ENCODE measurements at places on chromosomes 13 and 19.

GRCh38 chr13:50129706-50130122 is 114.5 kb downstream of the KCNRG start:
- DNase-seq: no peak

GRCh38 chr19:38079926-38080380 is 144.1 kb downstream of the DPF1 start:
- no peak for DNase-seq

GRCh38 chr19:49400029-49400428 is 12.0 kb downstream of the KASH5 start:
- DNase-seq: no peak

GRCh38 chr13:51698352-51698751 is 105.6 kb downstream of the DHRS12 start:
- DNase-seq: no peak

DNA sequence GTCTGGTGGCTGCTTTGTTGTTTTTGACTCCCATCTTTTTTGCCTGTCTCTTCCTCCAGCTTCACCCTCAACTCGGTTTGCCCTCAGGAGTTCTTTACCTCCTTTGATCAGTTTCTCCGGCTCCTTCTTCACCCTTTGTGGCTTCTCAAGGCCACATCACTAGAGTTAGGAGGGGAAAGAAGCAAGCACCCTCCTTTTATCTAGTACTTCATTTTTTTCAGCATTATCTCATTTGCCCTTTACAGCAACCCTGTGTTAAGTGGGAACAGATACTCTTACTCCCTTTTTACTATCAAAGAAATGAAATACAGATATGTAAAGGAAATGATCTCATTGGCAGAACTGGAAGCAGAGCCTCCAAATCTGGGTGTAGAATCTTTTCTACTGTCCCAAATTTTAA is 26.9 kb downstream of the RAP2A start:
- no peak for DNase-seq

DNA sequence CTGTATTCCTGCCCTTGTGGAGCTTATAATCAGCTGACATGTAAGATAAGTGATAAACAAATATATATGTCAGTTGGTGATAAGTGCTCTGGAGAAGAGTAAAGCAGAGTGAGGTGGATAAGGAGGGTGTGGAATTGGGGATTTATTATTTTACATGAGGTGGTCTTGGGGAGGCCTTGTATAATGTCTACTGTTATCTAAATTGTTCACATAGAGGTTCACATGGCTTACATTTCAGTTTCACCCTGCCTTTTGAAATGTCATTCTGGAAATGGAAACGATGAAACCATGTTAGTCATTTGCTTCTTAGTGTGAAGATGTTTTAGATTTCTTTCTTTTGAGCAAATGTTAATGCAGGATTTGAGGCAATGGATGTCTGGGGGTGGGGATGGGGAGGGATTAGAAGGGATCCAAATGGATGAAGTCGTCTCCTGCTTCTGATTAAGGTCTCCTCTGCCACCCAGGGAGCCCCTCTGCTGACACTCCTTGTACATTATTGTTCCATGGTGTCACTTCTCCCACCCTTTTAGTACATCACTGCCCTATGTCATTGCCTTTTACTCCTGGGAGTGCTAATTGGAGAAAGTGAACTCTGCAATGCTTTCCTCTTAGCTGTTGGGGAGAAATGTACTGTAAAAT is 14.0 kb downstream of the B3GLCT start:
- DNase-seq: no peak

DNA sequence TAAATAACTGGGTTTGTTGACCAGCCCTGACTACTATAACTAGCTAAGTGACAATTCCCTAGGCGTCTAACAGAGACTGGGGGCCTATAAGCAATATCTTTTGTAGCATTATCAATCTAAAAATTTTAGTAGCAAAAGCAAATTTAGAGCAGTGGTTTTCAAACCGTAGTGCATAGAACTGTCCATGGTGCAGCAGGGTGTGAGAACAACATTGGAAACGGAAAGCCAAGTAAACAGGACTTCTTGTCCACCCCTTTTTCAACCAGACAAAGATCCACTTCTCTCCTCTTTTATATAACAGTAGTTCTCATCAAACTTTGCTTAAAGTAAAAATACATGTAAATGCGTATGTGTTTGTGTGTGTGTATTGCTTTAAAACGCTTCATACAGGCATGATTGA is 1099.1 kb upstream of the ATXN8OS start:
- no peak for DNase-seq

DNA sequence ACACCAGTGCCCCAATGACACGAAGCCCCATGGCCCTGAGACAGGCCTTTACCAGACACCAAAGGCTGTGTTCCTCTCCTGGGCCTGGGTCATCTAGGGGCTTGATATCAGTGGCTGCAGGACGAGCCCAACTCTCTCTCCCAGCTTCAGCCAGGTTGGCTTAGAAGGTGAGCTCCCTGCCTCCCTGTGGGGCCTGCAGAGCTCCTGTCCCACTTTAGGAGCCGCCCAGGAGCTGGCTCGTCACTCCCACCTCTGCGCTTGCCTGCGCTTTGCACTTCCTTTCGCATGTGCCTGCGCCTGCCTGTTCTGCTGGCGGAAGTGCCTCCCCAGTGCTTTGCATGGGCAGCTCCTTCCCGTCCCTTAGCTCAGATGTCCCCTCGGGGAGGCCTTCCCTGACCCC is 4.9 kb downstream of the CALM3 start:
- no peak for DNase-seq

DNA sequence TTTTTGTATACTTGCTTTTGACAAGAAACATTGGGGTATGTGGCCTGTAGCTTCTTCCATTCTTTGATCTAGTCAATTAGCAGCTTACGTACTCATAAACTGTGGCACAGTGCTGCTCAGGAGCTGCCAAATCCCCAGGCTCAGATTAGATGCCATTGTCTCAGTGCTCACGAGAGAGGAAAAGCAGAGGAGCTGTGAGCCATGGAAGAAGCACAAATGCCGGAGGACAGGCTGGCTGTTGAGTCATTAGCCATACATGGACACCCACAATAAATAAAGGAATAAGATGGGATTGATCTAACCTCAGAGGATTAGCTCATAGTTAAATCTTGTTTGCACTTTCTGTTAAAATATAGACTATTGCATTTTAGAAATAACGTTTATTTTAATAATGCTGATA is 121.7 kb downstream of the POSTN start:
- no peak for DNase-seq

- no peak for DNase-seq
These were observed 73.9 kb upstream of the OXGR1 start for GRCh38 chr13:97068151-97068550.

DNA sequence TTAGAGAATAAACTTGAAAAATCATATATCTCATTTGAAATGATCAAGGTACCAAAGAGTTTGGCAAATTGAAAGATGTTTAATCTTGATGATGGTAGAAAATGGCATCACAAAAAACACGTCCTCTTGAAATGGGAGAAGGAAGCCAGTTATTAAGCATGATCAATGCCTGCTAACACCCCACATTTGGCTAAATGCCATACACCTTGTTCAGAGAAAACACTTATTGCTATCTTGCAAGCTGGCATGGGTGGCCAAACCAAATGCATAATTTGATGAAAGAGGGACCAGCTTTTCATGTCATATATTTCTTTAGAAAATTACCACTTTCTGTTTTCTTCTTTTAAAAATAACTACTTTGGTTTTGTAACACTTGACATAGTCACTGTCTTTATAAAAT is 141.3 kb downstream of the ZAR1L start:
- no peak for DNase-seq

GRCh38 chr13:26021516-26021915 is 30.3 kb downstream of the SHISA2 start:
- no peak for DNase-seq

- DNase-seq: no peak
These were observed 431.7 kb downstream of the SLITRK1 start for GRCh38 chr13:83450591-83450990.

DNA sequence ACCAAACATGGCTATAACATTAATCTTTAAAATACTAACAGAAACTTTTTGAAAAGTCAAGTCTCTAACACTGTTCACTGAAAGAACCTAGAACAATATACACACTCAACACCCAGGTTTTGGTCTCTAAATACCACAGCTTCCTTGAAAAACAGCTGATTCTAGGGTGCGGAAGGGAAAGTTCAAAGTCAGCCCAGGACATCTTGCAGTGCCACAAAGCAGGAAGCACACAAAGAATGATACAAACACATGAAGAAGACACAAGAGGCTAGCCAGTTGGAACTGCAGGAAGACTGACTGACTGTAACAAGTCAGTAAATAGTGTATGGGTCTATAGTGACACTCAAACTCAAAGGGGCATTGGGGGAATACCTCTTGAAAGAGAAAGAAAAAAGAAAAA is 4.6 kb downstream of the DEDD2 start:
- DNase-seq: no peak

- DNase-seq: no peak
These were observed 19.1 kb downstream of the GPR183 start for GRCh38 chr13:99288089-99288488.

DNA sequence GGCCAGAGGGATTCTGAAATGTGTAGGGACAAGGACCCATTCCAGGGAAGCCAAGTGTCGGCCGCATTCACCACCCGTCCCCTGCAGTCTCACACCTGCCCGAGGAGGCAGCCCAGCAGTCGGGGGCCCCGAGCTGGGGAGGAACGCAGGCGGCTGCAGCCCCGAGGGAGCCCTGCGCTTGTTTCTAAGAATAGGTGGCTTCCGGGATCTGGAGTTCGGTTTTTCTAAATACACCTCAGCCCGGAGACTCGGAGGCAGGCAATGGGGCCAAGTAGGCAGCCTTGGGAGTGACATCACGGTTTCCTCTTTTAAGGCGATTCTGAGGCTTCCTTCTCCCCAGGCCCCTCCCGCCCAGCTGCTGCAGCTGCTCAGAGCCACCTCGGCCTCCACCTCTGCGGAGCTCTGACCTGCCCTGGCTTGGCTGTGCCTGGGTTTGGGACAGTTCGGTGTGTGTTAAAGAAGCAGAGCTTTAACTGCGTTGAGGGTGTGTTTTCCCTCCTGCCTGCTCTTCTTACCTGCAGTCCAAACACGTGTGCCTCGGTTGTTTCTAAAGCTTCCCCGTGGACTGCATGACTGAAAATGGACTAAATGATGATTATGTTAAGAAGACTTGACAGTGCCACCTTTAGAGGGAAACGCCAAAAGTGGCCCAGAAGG is 80.5 kb downstream of the COL4A2 start:
- DNase-seq: no peak
